ENCODE measurements at places on chromosomes 2 and 18.

DNA sequence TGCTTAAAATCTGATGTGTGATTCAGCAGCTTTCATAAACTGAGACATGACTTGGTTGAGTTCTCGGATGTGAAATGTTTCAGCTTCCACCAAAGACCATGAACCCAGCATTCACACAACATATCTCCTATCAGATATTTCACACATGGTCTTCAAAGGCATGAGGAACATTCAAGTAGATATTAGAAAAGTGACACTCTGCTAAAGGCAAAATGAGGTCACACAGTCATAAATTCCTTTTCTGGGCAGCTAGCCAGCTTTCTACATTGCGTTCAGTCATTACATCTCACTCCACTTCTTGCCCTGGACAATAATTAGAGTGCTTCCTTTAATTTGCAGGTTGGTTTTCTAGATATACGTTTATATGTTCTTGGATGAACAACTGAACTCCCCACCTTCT, 96.7 kb downstream of the GAREM1 start:
- DNase-seq = no peak

DNA sequence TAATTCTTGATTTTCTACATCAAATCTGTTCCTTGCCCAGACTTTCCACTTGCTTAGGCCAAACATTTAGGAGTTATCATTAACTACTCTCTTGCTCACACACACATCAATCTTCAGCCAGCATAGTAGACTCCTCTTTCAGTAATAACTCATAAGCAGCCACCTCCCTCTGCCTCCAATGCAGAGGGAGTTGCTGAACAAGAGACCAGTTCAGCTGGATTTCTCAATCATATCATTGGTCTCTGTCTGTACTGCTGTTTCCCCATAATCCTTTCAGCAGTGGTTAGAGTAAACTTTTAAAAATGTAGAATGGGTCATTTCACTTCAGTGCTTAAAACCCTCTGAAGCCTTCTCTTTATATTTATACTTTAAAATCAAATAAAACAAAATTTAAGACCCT, 112.9 kb downstream of the SLC39A10 start:
- no peak for DNase-seq

DNA sequence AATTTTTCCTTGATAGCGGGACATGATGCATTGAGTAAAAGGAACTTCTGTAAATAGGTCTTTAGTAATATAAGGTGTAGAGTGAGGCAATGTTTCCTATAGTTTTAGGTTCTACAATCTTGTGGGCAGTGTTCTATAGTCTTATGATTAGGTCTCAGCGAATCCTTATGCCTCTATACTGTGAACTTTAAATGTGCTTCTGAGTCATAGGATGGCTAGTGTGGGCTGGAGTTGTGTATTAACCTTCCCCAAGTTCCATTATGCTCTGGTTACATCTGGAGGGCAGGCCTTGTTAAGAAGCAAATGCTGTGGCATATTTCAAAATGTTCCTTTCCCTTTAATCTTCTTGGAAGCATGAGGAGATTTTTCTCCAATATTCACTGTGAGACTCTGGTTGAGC, 73.5 kb downstream of the ROCK2 start:
- DNase-seq = no peak

GRCh38 chr2:149451417-149452165, 121.2 kb downstream of the LYPD6 start:
- no peak for DNase-seq

- DNase-seq = no peak
These were observed 37.1 kb downstream of the ANKRD44 start for GRCh38 chr2:197273485-197273884.

DNA sequence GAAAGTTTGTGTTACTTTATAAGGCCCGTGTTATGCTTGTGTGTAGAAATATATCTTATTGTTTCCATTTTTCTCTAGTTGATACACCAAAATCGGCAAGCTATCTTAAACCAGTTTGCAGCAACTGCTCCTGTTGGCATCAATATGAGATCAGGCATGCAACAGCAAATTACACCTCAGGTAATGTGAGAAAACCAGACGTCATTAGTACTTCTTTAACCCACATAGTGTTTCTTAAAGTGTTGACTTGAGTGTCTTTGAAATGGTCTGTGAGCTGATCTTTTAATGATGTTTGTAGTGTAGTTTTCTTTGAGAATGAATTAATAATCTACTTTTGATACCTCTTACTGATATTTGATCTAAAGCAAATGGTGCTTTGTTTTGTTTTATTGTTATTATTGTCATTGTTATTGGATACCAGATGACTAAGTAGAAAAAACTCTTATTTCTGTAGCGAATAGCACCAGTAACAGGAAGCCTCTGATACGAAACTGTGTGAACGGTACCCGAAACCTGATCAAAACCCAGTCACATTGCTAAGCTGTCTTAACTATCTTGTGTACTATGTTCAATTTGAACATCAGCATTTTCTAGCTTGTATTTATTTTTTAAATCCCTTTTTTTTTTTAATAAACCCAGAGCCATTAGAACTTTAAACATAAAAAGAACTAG, 53.7 kb downstream of the PTRHD1 start:
- DNase-seq = no peak

DNA sequence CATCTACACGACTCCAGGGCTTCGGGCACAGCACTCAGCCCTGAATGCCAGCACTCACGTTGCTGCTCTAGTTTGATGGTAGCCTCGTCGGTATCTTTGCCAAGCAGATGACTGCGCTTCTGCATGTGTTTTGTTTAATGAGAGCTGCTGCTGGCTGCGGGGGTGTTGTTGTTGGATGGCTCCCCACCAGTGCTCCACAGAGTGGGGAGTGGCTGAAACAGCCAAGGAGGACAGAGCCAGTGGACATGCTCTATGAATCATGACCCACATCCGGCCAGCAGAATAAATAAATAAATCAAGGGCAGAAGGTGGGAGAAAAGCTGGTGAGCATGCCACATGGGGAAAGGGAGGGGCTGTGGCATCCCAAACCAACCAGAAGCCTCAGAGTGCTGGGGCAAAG, 131.2 kb upstream of the SOX11 start:
- no peak for DNase-seq

- DNase-seq = no peak
These were observed 38.4 kb upstream of the STAT4 start for GRCh38 chr2:191189112-191189635.

DNA sequence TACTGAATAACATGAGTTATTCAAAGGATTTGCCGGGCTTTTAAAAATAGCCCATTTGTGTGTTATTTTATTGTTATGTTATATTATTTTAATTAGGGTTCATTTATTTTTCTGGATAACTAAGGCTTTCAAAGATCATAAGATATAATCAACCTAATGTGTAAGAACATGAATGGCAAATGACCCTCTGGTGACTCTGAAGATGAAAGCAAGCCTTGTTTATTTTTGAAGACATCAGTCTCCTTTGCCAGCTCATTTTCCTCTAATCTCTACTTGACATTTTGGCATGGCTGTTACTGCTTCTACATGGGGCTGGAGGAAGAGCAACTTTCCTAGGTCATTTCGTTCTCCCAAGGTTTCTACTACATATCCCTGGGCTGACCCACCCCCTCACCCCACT, 10.6 kb downstream of the FAP start:
- no peak for DNase-seq

- no peak for DNase-seq
These were observed 766.1 kb upstream of the SALL3 start for GRCh38 chr18:78213361-78213994.

DNA sequence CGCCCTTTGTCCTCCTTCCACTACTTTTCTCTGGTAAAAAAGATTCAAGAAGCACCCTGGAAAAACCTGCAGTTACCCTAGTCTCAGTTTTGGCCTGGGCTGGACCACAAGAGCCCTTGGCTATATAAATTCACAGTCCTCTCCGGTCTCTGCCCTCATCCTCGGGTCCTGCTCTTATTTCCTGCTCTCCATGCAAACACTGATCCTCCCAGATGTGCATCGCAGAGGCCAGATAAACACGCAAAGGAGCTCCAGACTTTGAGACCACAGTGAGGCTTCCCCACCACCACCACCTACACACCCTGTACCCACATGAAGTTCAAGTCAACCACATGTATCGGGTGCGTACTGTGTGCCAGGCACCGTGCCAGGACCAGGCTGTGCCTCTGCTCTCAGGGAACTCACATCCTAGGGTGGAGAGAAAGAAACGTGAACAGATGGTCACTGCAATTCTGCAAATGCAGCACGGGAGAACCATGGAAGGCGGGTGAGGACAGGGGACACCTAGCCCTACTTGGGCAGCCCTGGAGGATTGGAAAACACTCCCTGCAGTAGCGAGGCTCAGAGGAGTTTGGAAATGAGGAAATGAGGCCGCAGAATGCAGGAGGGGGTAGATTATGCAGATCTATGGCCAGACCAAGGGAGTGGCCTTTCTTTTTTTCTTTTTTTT, 7.4 kb downstream of the CTDSP1 start:
- DNase-seq = no peak

DNA sequence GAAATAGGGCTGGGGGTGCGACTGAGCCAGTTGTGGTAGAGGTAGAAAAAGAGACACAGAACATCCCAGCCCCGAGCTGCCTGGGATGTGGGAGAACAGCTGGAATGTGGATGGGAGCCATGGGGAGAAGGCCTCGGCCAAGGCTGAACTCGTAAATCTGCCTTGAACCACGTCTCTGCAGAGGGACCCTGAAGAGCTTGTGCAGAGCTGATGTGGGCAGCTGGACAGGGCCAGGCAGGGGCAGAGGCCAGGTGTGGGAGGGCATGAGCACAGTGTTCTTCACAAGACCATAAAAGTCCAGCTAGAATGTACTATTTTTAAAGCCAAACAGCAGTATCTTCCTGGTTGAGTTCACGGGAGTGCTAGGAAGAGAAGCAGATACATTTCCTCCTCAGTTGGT, 5.7 kb downstream of the TCF23 start:
- DNase-seq = no peak

DNA sequence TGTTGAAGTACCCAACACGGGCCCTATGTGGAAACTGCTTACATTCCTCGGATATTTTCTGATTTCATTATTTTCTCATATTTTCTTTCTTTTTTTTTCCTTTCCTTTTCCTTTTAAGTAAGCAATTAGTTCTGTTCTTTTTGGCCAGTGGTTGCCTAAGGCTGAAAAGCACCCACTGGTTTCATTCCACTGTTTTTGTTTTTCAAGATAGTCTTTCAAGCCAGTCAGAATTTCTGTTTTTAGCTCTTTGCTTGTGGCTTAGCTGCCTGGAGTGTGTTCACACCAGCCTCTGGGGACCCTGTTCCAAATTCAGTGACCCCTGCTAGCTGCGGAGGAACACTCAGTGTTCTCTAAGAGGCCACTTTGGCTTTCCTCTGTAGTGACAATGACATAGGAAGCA, 73.6 kb downstream of the NRP2 start:
- no peak for DNase-seq

DNA sequence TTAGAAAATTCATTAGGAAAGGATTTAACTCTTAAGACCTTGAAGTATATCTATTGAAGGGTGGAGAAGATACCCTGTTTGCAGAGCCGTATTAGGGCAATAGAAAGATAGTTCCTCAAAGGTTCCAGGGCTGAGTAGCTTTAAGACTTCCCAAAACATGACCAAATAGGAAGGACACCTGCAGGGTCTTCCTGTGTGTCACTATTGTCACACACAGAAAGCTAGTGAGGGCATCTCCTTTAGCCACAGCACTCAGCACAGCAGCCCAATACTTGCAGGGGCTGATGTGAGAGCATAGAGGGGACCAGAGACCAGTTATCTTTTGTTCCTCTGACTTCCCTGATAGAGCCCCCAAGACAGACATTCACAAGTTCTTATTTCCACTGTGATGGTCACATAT, 93.7 kb downstream of the PAX3 start:
- no peak for DNase-seq

DNA sequence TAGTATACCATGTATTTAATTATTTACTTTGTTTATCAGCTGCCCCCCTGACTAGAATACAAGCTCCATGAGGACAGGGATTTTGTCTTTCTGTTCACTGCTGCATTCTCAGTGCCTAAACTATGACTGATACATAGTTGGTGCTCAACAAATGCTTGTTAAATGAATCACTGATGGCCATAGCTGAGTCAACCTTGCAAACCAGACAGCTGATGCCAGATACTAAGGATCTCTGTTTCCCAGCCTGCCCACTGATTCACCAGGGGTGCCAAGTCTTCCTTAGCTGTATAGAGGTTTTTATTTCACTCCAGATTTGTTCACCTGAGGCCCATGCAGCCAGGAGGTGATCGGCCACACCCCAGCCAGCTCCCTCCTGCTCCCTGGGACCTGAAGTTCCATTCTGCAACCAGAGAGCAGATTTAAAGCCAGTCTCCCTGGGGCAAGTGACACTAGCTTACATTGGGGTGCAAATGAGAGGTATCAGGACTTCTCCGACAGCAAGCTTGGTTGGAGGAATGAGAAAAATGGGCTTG, 92.2 kb downstream of the C1QL2 start:
- DNase-seq = no peak

GRCh38 chr18:73520229-73520628, 627.4 kb downstream of the FBXO15 start:
- no peak for DNase-seq

DNA sequence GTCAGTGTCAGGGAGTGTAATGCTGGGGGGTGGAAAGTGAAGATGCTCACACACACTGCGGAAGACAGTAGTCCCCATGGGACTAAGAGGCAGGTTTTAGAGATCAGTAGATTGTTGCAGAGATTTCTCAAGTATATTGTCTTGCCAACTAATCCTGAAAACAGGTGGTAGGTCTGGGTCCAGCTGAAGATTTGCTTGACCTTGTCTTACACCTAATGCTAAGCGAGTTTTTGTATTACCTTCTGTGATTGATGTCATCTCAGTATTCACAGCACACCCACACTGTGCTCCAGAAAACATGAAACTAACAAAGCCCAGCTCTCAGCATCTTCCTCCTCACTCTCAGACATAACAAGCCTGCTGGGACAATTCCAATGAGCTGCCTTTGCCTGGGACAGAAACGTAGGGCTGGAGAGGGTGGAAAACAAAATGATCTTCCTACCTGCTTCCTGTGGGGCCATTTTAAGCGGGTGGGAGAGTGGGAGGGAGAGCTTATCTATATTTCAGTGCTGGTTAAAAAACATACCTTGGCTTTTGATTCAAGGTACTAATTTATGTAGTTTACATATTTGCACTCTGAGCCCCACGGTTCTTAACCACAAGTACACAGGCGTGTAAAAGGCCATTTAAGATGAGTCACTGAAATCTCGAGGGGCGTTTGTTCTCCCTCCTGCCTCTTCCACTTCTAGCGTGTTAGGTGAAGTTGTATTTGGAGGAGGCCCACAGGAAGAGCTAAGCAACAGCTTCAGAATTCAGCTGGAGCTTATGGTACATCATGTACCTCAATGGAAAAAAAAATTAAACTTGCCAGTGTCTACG, 23.1 kb upstream of the RBMS1 start:
- no peak for DNase-seq

- DNase-seq = no peak
These were observed 142.7 kb downstream of the SCG2 start for GRCh38 chr2:223459328-223459939.

- DNase-seq = no peak
These were observed 82.0 kb upstream of the MSH2 start for GRCh38 chr2:47321006-47321405.
